OCI-LY7 (cell line): ENCODE measurements at places on chromosomes 3 and 15.
A peak's percentile ranks its signal among the peaks of the same experiment; 100 is the strongest.

GRCh38 chr15:76061700-76062099 is 1.9 kb downstream of the TMEM266 start:
- no peak for DNase-seq

DNA sequence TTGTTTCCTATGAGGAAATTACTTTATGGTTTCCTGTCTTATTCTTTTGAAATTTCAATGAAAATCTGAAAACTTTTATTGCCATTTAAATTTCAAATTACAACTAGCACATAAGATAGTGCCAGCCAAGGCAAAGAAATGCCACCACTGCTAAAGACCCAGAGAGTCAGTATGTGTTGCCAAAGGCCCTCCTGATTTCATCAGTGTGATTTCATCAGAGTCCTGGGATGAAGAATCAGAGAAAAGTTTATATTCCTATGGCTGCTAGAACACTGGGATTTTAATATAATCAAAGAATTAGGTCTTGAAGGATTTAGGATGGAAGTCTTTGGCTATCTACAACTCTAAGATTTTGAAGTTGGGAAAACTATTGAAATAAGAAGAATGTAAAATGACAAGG is 434.2 kb upstream of the CCDC54 start:
- no peak for DNase-seq

DNA sequence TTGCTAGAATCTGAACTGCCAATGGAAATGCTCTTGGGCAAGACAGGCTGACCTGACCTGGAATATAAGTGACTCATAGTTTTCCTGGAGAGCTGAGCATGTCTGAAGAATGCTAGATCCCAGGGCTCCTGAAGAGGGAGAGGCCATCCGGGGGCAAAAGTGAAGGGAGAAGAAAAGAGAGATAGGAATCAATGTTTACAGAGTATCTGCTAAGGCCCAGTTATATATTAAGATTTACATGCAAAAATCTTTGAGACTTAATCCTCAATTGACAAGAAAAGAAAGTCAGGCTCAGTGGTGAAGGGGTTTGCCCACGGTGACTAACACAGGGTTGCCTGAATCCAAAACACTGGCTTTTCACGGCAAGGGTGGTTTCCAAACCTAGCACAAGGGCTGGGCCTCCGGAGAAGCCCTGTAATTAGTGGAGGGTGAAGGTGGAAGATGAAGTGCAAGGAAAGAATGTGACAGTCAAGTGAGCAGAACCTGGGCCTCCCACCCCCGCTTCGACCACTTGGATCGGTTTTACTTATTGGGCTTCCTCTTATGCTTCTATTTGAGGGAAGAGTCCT is 91.7 kb upstream of the FGF12 start:
- DNase-seq: no peak

DNA sequence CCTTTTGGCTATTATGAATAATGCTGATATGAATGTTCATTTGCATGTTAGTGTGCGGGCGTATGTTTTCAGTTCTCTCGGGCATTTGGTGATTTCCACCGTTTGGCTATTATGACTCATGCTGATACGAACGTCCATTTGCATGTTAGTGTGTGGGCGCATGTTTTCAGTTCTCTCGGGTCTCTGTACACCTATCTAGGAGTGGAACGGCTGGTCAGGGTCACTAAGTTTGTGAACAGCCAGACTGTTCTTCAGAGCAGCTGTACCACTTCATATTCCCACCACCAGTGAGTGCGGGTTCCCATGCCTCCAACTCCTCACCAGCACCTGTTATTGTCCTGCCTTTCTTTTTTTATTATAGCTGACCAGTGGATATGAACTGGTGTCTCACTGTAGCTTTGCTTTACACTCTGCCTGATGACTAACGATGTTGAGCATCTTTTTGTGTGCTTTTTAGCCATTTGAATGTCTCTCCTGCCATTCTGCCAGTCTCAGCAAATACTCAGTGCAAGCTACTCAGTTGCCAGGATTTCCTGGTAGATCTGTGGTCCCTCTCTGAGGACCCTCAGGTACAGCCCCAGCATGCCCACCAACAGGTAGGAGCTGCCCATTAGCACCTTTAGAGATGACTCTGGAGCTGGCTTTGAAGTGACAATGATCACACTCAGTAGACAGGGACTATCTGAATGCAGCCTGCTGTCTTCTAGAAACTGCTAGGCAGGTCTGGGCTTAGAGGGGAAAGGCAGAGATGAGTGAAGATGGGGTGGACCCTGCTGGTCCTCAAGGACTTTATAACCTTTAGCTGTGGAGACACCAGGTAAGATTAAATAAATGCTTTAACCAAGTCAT is 141.1 kb downstream of the XXYLT1 start:
- no peak for DNase-seq

DNA sequence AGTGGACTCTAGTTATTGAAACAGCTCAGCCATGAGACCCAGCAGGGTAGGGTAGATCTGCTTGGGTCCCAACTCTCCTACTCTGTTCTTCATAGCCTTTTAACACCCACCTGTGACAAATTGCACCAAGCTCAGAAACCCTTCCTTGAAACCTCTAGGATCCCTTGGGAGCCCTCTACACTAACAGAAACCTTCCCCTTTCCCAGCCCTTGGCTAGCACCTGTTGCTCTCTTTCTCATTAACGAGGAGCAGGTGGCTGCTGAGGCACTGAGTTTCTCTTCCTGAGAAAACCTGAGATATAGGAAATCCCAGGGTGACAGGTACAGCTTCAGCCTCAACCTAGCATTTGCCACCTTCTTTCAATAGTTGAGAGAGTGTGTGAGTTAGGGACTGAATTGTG is 88.3 kb upstream of the CLSTN2 start:
- DNase-seq: no peak

DNA sequence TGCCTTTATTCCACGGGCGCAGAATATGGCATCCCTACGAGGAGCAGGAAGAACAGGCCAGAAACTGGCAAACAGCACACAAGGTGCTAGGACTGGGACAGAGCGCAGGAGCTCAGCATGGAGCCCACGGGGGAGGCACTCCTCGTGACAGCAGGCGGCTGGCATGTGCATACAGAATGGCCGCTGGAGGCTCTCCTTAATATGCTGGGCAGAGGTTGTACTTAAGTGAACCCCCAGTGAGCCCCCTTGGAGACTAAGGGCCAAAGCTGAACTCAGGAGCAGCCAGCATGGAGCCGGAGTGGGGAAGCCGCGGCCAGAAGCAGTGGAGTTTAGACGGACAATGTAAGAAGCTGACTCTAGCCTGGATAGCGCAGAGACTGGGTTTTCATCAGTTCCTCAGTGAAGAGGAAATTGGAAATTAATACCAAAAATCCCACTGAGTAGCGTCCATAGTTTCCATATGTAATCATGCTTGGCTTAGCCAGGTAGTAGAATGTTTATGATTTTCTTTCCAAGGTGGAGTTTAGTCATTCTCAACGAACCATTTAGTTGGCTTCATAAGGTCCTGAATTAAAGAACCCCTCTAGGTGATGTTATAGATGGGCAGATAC is 69.4 kb downstream of the EPHB3 start:
- DNase-seq: no peak

DNA sequence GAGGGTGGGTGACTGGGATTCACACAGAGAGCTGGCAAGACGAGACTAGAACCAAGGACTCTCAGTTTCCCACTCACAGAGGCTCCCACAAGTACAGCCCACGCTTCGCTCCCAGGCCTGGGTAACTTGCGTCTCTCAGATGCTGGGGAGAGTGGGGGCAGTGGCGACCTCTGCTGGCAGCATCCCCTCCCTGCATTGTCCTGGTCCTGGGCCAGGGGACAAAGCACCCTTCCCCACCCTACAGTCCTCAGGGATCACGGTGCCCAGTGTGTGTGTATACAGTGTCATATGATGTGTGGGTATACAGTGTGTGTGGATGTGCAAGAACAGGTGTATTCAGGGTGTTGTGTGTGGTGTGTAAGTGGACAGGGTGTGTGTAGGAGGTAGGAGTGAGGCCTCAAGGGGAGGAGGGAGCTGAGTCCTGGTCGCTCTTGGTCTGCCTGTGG is 12.8 kb downstream of the VILL start:
- DNase-seq: peak; percentile 54

DNA sequence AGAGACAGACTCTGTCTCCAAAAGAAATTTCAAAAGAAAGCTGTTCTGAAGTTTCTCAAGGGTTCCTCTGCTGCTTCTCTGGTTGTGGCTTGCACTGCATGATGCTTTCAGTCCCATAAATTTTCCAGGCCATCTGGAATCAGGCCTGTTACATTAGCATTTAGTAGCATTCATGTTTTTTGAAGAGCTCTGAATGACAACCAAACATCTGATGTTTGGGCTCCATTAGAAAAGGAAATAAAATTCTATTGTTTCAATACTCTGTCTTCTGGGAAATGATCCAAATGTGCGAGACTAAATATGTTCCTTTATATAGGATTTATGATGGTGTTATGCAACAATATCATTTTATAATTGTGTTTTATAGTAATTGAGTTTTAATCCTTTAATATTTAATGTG is 455.8 kb downstream of the GABRG3 start:
- DNase-seq: no peak

DNA sequence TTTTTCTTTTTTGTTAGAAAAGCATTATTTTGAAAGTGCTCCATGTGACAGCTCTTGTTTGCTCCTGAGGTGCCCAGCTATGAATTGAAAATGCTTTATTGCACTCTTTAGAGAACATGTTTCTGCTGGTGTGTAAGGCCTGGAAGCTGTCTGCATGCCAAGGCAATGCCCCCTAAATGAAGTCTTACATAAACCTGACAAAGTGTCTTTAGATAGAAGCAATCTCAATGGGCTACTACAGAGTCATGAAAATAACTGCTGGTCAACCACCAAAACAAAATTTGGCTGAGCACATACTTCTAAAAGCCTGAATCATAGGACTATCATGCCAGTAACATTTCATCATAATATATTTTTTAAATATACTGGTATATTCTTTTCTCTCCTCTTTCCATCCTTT is 178.7 kb downstream of the THRB start:
- no peak for DNase-seq
